ENCODE measurements at places on chromosomes 2 and 18.

- DNase-seq = no peak
Observed at GRCh38 chr2:108446703-108447102, 2.3 kb upstream of the GCC2 start.

DNA sequence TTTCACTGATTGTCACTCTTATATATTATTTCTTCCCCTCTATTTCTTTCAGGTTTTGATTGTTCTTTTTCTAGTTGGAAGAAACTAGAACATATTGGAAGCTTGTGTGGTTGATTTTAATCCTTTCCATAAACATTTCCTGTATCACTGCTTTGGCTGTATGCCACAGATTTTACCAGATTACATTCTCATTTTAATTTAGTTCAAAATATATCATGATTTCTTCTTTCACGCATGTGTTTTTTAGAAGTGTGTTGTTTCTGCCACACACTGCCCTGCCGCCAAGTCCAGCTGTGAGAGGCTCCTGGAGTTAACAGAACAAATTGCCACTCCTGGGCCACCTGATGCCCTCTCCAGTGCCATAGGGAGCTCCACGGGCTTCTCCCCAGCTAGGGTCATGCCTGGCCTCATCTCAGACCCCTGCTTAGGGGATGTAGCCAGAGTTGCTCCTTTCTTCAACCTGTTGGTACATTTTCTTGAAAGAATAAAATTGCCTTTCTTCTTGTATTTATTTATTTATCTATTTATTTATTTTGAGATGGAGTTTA lies 206.2 kb upstream of the COPS8 start:
- no peak for DNase-seq

DNA sequence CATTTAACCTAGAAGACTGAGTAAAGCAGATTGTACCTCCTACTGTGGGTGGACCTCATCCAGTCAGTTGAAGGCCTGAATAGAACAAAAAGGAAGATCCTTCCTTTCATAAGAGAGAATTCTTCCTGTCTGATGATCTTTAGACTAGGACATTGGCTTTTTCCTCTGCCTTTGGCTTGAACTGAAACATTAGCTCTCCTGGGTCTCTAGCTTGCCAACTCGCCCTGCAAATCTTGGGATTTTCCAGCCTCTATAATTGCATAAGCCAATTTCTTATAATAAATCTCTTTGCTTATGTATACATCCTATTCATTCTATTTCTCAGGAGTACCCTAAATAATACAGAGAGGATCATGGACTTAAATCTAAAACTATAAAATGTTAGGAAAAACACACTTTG lies 6.2 kb upstream of the KDSR start:
- no peak for DNase-seq

DNA sequence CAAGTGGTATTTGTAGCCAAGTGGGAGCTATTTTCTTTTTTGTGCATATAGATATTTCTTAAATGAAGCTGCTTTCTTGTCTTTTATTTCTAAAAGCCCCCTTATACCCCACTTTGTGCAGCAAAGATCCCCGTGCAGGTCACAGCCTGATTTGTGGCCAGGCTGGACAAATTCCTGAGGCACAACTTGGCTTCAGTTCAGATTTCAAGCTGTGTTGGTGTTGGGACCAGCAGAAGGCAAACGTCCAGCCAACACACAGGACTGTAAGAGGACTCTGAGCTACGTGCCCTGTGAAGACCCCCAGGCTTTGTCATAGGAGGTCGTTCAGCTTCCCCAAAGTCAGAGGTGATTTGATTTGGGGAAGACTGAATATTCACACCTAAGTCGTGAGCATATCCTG lies 21.9 kb downstream of the FOSL2 start:
- no peak for DNase-seq

GRCh38 chr2:80437959-80438358 lies 133.4 kb upstream of the LRRTM1 start:
- DNase-seq = no peak

GRCh38 chr18:56333839-56334238 lies 304.6 kb downstream of the TXNL1 start:
- peak; percentile 31 for DNase-seq

GRCh38 chr18:70506511-70506910 lies 217.7 kb downstream of the SOCS6 start:
- DNase-seq = no peak

DNA sequence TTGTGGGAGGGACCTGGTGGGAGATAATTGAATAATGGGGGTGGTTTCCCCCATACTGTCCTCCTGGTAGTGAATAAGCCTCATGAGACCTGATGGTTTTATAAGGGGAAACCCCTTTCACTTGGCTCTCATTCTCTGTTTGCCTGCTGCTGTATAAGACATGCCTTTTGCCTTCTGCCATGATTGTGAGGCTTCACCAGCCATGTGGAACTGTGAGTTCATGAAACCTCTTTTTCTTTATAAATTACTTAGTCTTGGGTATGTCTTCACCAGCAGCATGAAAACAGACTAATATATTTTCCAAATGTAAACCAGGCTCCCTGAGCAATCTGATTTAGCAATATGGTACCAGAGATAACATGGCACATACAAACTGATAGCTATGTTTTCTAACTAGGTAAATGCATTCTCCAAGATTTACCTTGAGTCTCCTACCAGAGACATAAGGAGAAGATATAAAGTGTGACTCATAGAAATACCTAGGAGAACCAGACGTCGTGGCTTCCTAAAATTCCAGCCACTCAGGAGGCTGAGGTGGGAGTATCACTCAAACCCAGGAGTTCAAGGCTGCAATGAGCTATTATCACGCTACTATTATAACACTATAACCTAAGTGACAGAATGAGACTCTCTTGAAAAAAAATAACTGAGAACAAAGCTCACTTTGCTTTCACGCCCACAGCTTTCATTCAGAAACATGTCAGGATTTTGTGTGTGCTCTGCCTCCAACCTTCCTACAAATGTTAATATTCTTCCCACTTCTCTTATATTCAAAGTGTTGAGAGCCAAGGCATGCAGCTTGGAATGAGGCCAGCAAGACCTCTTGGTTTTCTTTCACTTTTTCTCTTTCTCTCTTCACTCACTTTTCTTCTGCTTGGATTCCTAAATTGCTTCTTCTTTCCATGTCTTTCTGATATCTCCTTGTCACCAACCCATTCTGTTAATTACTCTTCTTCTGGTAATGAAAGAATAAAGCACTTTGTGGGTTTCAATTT lies 263.9 kb upstream of the UBE2E3 start:
- no peak for DNase-seq

DNA sequence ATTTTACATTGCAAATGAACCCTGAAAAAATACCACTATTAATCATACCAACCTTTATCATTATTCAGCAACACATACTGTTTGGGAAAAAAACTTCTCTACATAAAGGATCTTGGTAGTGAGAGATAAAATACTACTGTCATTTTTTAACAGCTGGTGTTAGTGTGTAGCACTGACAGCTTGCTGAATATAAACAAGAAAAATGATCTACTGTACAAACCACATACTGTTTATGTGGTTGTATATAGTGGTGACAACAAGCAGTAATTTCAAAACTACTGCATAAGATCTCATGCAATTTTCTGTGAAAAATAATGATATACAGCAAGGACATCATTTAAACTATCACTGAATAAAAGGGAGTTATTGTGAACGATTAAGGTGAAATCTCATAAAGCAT lies 601.2 kb downstream of the LRP1B start:
- no peak for DNase-seq

DNA sequence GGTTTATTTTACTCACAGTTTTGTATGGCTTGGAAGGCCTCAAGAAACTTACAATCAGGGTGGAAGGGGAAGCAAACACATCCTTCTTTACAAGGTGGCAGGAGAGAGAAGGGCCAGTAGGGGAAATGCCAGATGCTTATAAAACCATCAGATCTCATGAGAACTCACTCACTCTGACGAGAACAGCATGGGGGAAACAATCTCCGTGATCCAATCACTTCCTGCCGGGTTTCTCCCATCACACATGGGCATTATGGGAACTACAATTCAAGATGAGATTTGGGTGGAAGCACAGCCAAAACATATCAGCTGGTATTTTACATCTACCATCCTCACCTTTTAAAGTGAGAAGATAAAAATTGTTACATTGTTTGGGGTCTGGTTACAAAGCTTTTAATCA lies 427.9 kb upstream of the CDH7 start:
- DNase-seq = no peak

DNA sequence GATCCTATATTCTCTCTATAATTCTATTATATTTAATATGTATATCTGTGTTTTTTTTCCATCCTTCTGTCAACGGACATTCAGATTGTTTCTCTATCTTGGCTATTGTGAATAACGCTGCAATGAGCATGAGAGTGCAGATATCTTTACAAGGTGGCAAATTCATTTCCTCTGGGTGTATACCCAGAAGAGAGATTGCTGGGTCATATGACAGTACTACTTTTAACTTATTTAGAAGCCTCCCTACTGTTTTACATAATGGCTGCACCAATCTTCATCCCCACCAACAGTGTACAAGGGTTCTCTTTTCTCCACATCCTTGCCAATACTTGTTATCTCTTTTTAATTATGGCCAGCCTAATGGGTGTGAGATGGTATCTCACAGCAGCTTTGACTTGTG lies 66.5 kb downstream of the TSPYL6 start:
- DNase-seq = no peak

All from MCF 10A (cell line).